Amniotic stem cell (primary cell): ENCODE measurements at places on chromosomes 1 and 21.

DNA sequence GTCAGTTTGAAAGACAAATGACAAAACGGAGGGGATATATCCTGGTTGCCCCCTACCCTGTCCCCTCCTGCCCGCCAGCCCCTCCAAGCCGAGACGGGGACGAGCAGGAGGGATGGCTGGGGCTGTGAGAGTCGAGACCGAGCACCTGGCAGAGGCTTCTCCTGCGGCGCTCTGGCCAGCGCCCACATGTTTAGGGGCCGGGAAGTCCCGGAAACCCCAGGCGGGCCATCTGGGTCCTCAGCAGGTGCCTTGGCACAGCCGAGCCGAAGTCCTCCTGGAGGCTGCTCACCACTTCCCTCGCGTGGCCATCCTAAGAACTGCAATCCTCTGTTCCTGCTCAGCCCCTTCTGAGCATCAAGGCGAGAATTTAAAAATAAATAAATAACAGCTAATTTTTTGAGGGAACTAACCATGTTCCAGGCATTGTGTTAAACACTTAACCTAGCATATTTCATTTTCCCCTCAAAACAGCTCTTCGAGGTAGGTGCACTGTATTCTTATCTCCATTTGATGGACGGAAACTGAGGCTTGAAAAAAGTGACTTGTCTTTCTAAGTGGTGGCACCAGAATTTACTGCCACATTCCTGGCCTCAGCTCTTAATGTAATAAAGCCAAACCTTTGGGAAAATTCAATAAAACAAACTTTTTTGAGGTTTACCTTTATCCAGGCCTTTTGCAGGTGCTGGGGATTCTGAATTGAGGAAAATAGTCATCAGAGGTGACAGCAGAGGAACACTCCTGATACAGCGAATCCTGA, 3.5 kb upstream of the RIMS3 start:
- DNase-seq, result no peak

- no peak for DNase-seq
Observed at GRCh38 chr21:17270229-17270628, 242.6 kb upstream of the CXADR start.

DNA sequence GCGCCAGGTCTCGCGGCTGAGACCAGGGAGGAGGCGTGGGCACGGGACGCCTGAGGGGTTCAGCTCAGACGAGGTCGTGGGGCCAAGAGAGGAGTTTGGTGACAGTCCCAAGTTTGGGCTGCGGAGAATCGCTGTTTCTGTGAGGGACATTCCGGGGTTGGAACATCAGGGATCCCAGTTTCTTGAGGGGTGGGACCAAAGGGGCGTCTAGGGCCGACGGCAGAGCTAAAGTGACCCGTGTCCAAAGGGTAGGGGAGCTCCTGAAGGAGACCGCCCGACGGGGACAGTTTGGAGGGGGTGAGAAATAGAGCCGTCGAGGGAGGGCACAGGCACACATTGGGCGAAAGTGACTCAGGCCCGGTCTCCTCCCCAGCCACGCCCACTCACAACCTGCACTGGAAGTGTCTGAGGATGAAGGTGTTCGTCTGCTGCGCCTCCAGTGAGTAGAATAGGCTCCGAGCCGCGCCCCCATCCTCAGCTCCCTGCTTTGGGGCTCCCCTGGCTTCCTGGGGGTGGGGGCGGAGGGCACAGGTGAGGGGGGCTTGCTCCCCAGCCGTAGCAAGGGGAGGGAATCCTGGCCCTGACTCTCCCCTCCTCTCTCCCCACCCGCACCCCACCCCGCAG, 7.0 kb downstream of the EFNA3 start:
- no peak for DNase-seq

DNA sequence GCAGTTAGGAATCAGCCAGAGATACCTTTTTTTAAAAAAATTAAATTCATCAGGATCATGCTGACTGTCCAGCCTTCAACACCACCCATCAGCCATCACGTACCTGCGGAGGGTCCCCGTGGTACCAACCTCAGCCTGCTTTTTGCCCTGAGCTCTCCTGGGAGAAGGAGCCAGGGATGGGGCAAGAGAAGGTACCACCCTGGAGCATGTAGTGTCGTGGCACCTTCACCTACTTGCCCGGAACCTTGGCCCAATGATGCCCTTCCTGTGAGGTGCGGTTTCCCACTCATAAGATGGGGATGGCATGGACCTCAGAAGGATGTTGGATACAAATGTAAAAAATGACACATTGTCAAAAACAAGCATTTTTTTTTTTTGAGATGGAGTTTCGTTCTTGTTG, 88.4 kb upstream of the C1orf174 start:
- DNase-seq, result no peak

GRCh38 chr1:50447961-50448360, 24.7 kb upstream of the DMRTA2 start:
- no peak for DNase-seq

DNA sequence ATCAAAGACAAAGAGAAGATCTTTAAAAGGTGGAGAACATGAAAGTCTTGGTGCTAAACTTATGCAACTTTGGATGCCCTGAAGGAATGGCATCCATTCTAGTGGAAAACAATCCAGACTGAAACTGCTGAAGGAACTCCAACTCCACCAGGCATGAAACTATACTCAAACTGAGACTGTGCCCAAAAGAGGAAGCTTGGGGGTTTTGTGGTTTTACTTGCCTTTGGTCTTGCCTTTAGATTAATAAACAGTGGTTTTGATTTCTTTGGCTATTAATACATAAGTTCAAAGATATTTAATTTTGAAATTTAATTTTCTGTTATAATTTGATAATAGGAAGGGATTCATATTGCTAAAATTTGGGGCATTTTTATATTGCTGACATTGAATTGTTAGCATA, 17.4 kb upstream of the SLC30A10 start:
- no peak for DNase-seq

- no peak for DNase-seq
Observed at GRCh38 chr1:161214369-161214768, 726 bp upstream of the FCER1G start.

DNA sequence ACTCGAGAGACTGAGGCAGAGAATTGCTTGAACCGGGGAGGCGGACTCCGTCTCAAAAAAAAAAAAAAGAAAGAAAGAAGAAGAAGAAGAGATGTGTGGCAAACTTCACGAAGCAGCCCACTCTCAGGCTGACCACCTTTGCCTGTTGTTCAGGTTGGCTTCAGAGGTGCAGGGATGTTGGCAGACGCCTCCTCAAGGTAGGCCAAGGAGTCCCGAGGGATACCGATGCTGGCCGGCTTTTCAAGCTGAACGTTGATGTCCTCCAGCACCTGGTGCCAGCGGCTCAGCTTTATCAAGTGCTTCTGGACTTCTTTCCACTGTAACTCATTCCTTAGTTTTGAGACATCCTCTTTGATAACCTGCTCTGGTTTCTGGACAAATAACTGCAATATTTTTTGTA, 243.8 kb upstream of the ADGRL2 start:
- DNase-seq, result no peak

DNA sequence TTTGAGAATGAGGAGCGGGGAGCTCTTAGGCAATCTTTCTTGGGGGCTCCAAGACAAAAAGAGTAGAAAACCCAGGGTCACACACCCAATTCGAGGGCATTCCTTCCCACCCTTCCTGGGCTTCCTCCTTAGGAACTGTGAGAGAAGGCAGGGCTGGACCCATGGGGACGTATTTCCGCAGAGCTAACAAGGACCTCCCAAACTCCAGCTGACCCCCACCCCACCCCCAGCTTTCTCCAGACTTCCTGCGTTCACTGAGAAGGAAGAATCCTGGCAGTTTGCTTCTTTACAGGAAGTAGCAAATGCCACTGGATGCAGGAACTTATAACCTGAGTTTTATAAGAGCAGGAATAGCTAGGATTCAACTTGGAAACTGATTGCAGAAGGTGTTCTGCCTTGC, 2.7 kb upstream of the LHX9 start:
- DNase-seq, result no peak
